ENCODE measurements at places on chromosomes 13 and 19. TPM values are rescaled to one million over a fixed set of nuclear protein-coding genes. Genes with fewer than 3 reads are reported as not detected.

The CACNA1A gene
- 0.40 TPM for total RNA-seq

The ASF1B gene
- total RNA-seq, result 2.1 TPM

The S1PR5 gene
- 0.67 TPM for total RNA-seq

The FBXO27 gene
- 0.48 TPM for total RNA-seq

The BEST2 gene
- total RNA-seq, result not detected

The NLRP7 gene
- total RNA-seq, result not detected

The HIPK4 gene
- total RNA-seq, result 0.12 TPM

The PSG6 gene
- total RNA-seq, result not detected

The NBEA gene
- total RNA-seq, result 0.15 TPM

The ZBTB7A gene
- 52.0 TPM for total RNA-seq

The PRTN3 gene
- total RNA-seq, result not detected

The MUC16 gene
- 0.10 TPM for total RNA-seq

The ZIC2 gene
- not detected for total RNA-seq

The C19orf33 gene
- not detected for total RNA-seq

The CCDC70 gene
- not detected for total RNA-seq

The CGB1 gene
- not detected for total RNA-seq

The CLDND2 gene
- 4.4 TPM for total RNA-seq

The ELAVL3 gene
- total RNA-seq, result not detected

The FBN3 gene
- 0.03 TPM for total RNA-seq

The HRC gene
- total RNA-seq, result not detected

The KASH5 gene
- not detected for total RNA-seq

The INAFM1 gene
- total RNA-seq, result 10.7 TPM

Measured in naive thymus-derived CD4-positive, alpha-beta T cell (primary cell).